ENCODE measurements at places on chromosomes 11 and 22. TPM values are rescaled to one million over a fixed set of nuclear protein-coding genes. Genes with fewer than 3 reads are reported as not detected.

DNA sequence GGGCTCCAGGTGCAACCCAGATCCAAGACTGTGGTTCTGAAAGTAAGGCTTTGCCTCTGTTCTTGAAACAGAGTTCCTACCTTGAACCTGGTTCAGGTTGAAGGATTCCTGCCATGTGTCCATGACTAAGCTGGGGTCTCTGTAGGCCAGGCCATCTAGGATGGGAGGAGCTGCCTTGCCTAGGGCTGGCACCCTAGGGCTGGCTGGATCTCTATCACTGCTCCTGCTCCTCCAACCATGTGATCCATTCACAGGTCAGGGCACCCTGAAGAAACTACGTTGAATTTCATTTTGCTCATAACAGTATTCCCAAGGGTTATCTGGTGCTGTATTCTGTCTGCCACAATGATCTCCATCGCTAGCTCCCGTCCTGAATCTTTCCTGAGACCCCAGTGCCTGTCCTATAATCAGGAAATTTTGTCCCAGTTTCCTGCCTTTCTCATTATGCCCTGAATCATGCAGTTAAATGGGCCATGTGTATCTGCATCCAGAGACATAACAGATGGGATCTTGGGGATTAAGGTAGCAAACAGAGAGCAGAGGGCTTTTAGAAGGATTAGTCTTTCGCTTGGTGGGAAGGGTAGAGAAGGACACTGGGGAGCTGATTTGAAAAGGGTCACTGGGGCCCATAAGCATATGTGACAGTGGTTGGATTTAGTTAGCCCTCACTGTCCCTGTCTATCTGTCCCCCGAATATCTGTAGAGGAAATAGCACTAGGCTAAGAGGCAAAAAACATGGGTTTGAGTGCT lies 98.2 kb upstream of the MTMR2 start:
- H3K36me3 ChIP-seq = no peaks in the 10 kb centered on the region
- H3K27me3 ChIP-seq = no peaks in the 10 kb centered on the region
- no peak overlapping the region for H3K27ac ChIP-seq
- H3K4me3 ChIP-seq = no peak overlapping the region
- DNase-seq = no peak

Gene LRRC74B
- polyA plus RNA-seq = not detected

DNA sequence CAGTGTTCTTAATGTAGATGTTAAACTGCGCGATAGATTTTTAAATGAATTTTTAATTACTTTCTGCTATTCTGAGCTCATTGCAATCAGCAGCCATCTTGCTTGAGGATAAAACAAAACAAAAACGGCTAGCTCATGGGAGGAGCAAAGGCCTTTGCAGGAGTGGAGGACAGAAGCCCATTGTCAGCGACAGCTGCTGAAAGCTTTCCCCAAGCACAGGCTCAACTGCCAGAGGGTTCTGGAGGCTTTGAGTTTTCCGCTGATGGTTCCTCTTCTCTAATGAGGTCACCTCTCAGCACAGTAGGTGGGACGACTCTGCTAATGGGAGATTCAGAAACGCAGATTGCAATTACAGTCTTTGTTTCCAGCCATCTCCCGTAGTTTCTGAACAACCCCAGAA lies 167.1 kb upstream of the TTC12 start:
- no peak overlapping the region for H3K27ac ChIP-seq
- H3K4me1 ChIP-seq = no peaks in the 10 kb centered on the region
- H3K4me3 ChIP-seq = no peak overlapping the region
- no peaks in the 10 kb centered on the region for H3K27me3 ChIP-seq
- no peak for DNase-seq

- no peaks in the 10 kb centered on the region for H3K4me1 ChIP-seq
- H3K27me3 ChIP-seq = no peaks in the 10 kb centered on the region
- no peak for DNase-seq
- no peak overlapping the region for H3K27ac ChIP-seq
- H3K36me3 ChIP-seq = peaks cover 100% of the 10 kb centered on the region
Observed at GRCh38 chr11:77619576-77620198, 17.9 kb downstream of the CLNS1A start.

DNA sequence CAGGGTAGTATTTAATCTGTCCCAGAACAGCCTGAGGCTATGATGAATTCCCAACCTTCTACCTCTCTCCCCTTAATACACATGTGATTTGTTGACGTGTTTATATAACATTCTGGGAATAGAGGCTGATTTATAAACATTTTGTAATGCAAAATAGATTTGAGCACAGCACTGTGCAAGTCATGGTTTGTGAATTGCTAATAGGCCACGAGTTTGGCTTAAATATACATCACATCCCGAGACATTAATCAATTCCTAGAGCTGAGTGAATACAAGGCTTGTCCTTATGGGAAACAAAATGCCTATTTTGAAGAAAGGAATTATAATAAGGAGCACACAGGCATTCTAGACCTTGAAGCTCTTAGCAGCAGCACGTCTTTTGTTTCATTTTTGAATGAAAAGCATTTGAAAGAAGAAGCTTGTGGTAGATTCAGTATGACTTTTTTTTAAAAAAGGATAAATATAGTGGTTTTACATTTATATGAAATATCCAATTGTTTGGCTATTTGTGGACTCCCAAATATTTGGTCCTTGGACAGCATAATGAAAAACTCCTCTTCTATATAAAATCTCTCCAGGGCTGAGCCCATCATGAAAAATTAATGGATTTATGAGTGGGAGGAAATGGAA lies 116.4 kb downstream of the SLC17A6 start:
- H3K36me3 ChIP-seq = no peaks in the 10 kb centered on the region
- H3K4me1 ChIP-seq = no peaks in the 10 kb centered on the region
- no peaks in the 10 kb centered on the region for H3K27me3 ChIP-seq
- no peak overlapping the region for H3K27ac ChIP-seq
- H3K4me3 ChIP-seq = no peak overlapping the region

DNA sequence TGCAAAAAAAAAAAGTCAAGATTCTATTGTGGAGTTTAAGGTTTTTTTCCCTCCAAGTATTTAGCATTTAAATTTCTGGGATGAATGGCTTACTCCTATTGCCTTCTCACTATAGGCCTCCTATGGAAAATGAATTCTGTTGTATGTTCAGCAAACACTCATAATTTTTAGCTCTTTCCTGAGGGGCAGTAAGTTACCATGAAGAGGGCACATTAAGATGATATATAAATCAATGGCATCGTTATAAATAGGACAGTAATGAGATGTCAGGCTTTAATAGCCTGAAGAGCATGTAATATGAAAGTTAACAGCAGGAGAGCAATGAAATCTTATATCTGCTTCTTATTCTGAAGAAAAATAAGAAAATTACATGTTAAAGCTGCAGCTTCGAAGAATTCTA lies 32.9 kb downstream of the C11orf87 start:
- no peaks in the 10 kb centered on the region for H3K4me1 ChIP-seq
- no peak overlapping the region for H3K4me3 ChIP-seq
- H3K27me3 ChIP-seq = no peaks in the 10 kb centered on the region
- H3K36me3 ChIP-seq = no peaks in the 10 kb centered on the region
- no peak overlapping the region for H3K27ac ChIP-seq
- no peak for DNase-seq

Gene SH3BP1
- 51.7 TPM for polyA plus RNA-seq

- DNase-seq = no peak
- H3K4me3 ChIP-seq = no peak overlapping the region
- H3K4me1 ChIP-seq = no peaks in the 10 kb centered on the region
- no peaks in the 10 kb centered on the region for H3K27me3 ChIP-seq
- H3K36me3 ChIP-seq = no peaks in the 10 kb centered on the region
- H3K27ac ChIP-seq = no peak overlapping the region
Observed at GRCh38 chr22:20595461-20595860, 88.1 kb downstream of the MED15 start.

Gene ADORA2A
- polyA plus RNA-seq = 8.3 TPM

GRCh38 chr11:66951927-66952337 lies 6.3 kb downstream of the PC start:
- no peaks in the 10 kb centered on the region for H3K4me1 ChIP-seq
- H3K36me3 ChIP-seq = no peaks in the 10 kb centered on the region
- H3K27me3 ChIP-seq = no peaks in the 10 kb centered on the region
- H3K27ac ChIP-seq = no peak overlapping the region

DNA sequence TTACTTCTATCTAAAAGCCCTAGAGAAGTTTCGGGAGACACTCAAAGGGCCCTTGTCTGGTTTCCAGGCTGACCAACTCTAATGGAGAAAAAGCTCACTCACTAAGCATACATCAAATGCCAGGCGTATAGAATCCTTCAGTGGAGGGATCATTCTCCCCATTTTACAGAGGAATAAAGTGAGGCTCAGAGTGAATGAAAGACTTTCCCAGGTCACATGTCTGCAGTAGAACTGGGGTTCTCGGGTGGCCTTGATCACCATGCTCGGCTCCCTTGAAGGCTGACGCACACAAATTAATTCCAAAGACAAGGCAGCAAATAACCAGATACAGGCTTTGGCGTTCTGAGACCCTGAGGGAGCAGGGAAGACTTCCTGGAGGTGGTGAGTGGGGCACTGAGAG lies 60.0 kb downstream of the THAP12 start:
- no peak overlapping the region for H3K4me3 ChIP-seq
- H3K4me1 ChIP-seq = peaks cover 9% of the 10 kb centered on the region
- no peak for DNase-seq
- H3K36me3 ChIP-seq = no peaks in the 10 kb centered on the region
- H3K27me3 ChIP-seq = peaks cover 5% of the 10 kb centered on the region

DNA sequence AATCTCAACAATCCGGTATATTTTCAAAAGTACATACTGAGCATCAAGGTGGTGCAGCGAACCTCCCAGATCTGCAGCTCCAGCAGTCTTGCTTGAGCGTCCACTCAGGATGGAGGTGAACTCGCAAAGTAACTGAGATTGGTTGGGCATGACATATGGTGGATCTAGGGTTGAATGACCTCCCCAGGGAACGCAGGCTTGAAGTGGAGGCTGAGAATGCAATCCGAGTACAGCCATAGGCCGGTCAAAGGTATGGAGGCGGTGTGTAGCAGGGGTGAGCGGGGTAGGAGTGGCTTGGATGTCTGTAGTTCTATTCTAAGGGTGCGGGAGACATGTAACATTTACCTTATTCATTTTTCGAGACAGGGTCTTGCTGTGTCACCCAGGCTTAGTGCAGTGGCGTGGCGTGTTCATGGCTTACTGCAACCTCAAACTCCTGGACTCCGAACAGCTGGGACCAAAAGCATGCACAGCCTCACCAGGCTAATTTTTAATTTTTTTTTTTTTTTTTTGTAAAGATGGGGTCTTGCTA lies 631 bp upstream of the C22orf39 start:
- peak overlapping the region; percentile 95 for H3K4me3 ChIP-seq
- H3K27ac ChIP-seq = peak overlapping the region; percentile 92
- H3K4me1 ChIP-seq = peaks cover 33% of the 10 kb centered on the region
- H3K36me3 ChIP-seq = peaks cover 43% of the 10 kb centered on the region
- H3K27me3 ChIP-seq = no peaks in the 10 kb centered on the region

Gene TYR
- not detected for polyA plus RNA-seq

Gene NFAM1
- 2.0 TPM for polyA plus RNA-seq

DNA sequence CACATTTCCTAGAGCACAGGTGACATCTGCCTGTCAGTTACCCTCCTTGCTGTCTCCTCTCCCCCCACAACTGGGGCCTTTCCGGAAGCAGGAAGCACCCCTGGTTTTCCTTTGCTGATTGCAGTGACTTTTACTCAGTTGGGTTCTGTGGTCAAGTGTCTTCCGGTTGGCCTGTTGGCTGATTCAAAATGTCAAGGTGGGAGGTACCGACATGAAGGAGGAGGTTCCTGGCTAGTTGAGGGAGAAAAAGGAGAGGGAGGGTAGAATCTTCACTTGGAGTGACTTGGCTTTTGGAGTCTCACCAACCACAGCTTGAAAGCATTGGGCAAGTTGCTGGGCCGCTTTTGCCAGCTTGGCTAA lies 9.3 kb upstream of the ADAMTS15 start:
- DNase-seq = no peak
- no peaks in the 10 kb centered on the region for H3K36me3 ChIP-seq
- no peak overlapping the region for H3K27ac ChIP-seq
- peaks cover 3% of the 10 kb centered on the region for H3K4me1 ChIP-seq
- H3K27me3 ChIP-seq = no peaks in the 10 kb centered on the region

DNA sequence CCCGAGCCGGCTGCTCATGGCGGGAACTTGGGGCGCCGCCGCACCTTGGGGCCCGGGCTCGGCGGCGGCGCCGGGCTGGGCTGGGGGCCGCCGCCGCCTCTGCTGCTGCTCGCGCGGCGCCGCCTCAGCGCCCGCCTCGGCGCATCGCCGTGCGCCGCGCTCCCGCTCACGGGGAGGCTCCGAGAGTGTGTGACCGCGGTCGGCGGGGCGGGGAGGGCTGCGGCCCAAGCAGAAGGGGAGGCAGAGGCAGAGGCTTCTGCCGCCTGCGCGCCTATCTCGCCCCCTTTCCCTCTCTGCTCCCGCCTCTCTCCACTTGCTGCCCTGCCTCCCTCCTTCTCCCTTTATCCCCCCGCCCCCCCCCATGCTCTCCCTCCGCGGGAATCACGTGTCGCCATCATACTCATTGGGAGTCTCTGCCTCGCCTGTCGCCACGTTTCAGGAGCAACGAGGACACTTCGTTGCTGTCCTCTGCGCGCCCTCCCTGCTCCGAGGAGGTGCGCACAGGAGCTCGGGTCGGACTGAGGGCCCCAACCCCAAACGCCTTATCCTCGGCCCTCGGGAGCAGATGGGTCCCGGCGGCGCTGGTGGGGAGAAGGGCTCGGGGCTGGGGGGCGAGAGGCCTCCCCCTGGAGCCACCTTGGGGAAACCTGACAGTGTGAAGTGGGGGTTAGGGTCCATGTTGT lies at the start of gene GUCY1A2:
Gene GUCY1A2, minus strand, starts transcription at position 258 of the 683 bp plus-strand sequence. CDS start 421 bp downstream, outside the sequence.
- H3K4me3 ChIP-seq = peak within 1 kb of the TSS; percentile 38
- peak within 1 kb of the TSS; percentile 68 for H3K27ac ChIP-seq
- peak; percentile 61 for DNase-seq
- H3K36me3 ChIP-seq = no peaks in the 10 kb centered on the region
- peaks cover 24% of the 10 kb centered on the region for H3K4me1 ChIP-seq

GRCh38 chr11:9385327-9385899 lies 961 bp downstream of the IPO7 start:
- H3K4me1 ChIP-seq = peaks cover 61% of the 10 kb centered on the region
- H3K36me3 ChIP-seq = peaks cover 24% of the 10 kb centered on the region
- DNase-seq = no peak
- H3K4me3 ChIP-seq = peak overlapping the region; percentile 97

Gene PPP1R14B
- 139 TPM for polyA plus RNA-seq

Gene DGCR6L
- polyA plus RNA-seq = 66.1 TPM

Gene BEST1
- 3.0 TPM for polyA plus RNA-seq

DNA sequence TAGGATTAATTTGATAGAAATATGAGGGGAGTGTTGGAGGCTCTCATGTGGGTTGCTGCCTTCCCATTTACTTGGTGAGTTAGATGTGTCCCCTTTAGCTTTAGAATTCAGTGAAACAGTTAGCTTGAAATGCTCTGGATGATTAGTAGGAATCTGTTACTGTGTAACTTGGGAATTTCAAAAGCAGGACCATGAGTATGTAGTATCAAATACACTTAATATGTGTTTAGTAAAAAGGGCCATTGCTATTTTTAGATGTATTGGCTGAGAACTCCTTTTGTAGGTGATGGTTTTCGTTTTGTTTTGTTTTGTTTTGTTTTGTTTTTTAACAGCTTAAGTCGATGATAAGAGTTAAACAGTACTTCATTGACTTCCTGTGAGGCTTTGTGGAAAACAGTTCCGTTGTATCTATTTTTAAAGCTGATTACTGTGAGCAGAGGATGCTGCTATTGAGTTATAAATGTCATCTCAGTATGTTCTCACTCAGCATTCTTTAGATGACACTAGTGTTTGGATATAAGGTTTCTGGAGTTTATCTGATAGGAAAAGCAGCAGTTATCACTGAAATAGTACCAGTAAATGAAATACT lies 53.5 kb downstream of the MCAM start:
- no peak overlapping the region for H3K4me3 ChIP-seq
- no peaks in the 10 kb centered on the region for H3K27me3 ChIP-seq
- H3K4me1 ChIP-seq = peaks cover 90% of the 10 kb centered on the region
- peak overlapping the region; percentile 40 for H3K27ac ChIP-seq

All from spleen (tissue), 13 donors.